ENCODE measurements at places on chromosomes 13 and 19.

- DNase-seq = no peak
These were observed 1.1 kb upstream of the PDE4A start for GRCh38 chr19:10419200-10419645.

DNA sequence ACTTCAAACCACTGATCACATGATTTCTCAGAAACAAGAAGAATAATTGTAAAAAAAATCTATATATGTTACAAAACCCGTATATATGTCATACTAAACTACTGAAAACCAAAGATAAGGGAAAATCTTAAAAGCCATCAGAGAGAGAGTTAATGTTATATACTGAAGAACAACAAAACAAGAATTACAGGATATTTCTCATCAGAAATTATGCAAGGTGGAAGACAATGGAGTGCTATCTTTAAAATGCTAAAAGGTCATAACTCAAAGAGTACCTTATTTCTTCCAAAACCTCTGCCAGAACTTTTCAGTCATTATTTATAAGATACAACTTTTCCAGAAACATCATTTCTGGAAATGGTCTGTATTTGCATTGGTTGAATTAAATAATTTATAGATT, 256.8 kb downstream of the RBM26 start:
- DNase-seq = no peak

GRCh38 chr13:22000191-22000590, 329.3 kb downstream of the FGF9 start:
- DNase-seq = no peak

- no peak for DNase-seq
These were observed 44.3 kb upstream of the ENOX1 start for GRCh38 chr13:43831088-43831487.

DNA sequence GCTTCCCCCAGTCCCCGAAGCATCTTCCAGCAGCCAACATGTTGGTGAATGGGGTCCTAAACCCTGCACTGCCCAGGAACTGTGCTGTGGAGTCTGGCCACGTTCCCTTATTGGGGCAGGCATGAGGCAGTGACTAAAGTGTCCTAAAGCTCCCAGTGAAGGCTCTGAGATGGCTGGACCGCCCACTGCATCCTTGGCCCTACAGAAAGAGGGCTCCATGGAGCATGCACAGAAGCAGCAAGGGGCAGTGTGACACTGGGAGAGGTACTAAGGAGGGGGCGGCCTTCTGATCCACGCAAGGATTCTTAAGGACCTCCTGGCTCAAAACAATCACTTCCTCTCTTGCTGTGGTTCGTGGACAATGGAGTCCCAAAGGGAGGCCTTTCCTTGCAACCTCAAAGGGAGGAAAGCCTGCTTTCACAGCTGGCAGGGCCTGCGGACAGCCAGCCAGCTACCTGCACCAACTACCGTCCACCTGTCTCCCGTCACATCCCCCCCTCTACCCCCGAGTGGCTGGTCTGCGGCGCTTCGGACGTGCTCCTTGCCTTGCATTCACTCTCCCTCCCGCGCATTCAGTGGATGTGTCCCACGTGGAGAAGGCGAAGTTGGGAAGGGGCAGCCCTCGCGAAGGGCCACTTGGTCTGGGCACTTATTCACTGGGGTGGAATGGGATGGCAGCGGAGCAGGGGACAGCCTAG, 63.9 kb upstream of the STARD13 start:
- peak; percentile 46 for DNase-seq

DNA sequence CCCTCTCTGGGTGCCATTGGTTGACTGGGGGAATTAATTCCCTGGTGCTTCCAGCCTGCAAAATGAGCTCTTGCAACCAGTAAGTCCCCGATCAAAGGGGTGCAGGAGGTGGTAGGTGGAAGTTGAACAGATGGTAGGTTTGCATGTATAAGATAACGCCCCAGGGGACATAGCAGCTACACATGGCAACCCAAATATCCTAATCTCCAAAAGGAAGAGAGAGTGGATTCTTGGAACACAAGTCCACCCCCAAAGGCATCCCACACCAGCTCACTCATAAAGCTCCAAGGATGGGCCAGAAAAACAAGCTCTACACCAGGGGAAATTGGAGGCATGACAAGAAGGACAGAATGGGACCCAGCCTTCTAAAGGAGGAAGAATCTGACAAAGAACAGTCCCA, 4.8 kb downstream of the CD209 start:
- no peak for DNase-seq

- DNase-seq = peak; percentile 91
These were observed at the start of gene N4BP2L1 for GRCh38 chr13:32427852-32428580. N4BP2L1 (minus strand) TSS chr13:32428130; CDS start chr13:32428082, 48 bp downstream.

GRCh38 chr19:27774827-27775226, 1438.1 kb downstream of the UQCRFS1 start:
- DNase-seq = no peak

DNA sequence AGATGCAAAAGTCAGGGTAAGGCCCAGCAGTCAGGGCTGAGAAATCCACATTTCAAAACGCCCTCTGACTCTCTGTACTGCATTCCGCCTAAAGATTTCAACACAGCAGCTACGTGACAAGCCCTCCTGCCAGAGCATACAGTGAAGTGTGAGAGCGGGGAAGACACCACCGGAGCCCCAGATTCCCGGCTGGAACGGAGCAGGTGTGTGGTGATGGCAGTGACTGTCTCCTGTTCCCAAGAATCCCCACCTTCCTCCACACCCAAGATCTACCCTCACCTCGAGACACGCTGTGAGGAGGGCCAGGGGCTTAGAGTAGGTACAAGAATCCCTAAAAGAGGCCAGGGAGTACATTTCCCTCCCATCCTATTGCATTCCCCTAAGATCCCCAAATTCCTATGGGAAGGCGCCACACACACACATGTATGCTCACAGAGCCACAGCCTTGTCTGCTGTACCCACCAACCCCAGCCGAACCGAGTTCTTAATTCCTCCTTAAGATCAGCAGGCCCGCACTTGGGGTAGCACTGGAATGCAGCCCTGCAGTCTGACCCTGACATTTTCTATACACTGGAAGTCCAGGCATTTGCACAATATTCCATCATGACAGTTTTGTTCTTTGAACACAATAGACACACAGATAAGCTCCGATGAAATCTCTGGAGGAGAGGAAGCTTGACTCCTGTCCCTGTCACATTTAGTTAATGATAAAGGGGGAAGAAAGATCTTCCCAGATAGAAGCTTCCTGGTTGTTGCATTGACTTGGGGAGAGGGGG, 102.9 kb downstream of the FOXO1 start:
- DNase-seq = no peak

DNA sequence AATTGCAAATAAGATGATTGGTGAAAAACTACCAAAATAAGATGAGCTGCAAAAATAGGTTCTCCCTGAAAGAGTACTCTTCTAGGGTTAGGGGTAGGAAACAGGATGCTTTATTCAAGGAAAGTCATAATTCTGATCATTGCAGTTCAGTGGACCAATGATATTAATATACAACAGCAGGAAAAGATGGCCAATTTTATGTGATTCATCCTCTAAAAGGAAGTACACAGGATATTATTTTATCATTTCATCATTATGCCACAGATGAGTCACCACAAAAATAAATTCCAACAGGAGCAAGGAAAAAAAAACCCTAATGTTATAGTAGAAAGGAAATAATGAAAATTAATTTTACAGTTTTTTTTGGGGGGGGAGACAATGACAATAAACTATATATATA, 205.0 kb downstream of the NALCN start:
- no peak for DNase-seq

GRCh38 chr19:44499559-44499958, 763 bp downstream of the ZNF180 start:
- no peak for DNase-seq

DNA sequence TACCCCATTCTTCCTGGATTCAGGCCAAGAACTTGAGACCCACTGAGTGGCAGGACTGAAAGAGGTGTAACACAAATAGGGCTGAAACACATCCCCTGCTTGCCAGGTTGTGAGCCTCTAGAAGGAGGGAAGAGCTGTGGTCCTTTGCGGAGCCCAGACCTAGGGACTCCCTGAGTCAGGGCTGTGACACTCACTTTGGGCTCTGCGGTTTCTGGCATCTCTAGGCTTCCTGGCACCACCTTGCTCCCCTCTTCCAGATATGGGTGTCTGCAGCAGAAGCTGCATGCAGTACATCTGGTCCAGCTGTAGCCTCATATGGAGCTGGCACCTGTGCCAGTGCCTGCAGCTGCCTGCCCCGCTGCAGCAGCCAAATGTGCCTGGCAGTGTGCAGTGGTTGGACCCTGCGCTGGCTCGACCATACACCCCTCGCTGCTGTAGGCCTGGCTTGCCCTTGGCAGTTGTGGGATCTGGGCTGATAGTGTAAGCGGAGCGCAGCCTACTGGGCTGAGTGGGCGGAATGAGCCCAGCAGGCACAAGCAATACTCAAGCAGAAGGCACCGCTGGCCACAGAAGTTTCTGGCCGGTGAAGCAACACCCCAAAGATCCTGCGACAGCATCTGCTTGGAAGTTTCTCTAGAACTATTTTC, 290.4 kb downstream of the SLITRK6 start:
- no peak for DNase-seq

DNA sequence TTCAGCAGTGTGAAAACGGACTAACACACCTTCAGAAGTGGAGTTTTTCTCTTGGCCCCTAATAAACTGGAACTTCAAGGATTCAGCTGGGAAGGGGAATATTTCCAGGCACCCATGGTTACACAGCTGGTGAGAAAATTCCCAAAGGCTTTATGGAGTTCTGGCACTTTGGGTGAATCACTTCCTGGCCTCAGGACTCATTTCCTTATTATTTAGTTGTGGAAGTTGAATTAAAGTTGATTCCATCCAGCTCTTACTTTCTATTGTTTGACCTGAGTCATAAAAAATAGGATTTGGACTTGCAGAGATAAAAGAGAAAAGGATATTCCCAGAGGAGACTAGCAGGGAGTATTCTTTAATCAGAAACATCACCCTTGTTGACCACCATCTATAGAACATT, 882.1 kb downstream of the UQCRFS1 start:
- no peak for DNase-seq

DNA sequence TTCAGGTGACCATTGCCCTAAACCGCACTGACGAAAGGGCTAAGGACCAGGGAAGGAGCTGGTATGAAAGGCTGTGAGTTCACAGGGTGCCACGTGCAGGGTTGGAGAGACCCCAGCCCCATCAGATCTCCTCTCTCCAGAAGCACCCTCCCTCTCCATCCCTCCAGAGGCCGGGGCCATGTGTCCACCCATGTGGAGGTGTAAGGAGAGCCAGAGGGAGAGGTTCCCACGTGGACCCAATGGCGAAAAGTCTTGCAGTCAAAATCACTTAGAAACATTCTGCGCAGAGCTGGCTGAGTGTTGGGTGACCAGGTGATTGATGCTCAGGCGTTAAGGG, 168.3 kb downstream of the COL4A1 start:
- DNase-seq = no peak

GRCh38 chr13:90485436-90485835, 862.1 kb upstream of the MIR17HG start:
- DNase-seq = no peak

DNA sequence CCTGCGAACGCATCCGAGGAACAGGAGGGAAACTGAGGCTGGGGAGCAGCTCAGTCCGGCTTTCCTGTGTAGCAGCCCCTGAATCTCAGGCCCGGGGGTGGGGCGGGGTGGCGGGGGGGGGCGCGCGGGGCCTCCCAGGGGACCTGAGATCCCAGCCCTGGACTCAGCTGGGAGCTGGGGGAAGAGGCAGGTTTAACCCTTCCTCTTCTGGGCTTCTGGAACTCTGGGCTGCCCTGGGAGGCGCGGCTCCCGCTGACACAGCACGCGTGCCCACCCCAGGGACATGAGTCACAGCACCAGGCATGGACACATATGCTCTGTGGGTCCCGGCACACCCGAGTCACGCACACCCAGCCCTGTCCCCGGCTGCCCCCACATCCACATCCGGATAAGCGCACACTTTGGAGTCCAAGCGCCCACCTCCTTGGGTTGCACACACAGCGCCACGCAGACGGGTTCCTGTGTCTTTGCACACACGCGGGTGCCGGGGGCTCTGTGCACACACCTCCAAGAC, 3.5 kb upstream of the CIRBP start:
- DNase-seq = no peak

DNA sequence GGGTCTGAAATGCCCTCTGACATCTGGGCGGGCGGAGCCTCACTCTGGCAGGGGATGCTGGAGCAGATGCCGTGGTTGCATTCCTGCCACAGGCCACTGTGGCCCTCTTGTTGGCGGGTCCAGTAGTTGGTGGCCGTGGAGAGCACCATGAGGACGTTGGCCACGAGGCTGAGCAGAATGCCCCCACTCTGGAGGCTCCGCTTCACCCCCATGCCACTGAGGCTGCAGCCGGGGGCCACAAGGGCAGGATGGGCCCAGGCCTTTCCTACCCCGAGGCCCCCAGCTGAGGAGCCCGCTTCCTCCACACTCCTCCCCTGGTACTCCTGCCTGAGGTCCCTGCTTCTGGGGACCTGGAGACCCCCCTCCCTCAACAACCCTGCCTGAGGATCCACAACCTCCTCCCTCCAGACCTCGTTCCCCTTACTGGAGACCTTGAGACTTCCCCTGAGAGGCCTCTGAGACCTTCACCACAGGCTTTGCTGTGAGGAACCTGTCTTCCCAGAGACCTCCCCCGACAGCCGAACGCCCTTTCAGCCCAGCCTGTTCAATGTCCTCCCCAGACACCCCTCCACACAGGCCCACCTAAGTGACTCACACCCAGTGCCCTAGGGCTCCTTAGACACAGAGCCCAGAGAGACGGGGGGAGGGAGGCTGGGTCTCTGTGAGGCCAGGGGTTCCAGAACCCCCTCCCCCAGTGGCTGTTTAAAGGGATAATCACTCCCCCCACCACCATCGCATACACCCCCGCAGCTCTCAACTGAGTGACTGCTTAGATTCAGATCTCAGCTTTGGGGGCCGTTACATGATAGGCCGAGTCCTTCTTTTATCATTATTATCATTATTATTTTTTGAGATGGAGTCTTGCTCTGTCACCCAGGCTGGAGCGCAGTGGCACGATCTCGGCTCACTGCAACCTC, at the start of gene CLDND2:
Gene CLDND2 (minus strand): TSS at position 638 of the 917 bp plus-strand sequence. CDS start 426 bp downstream, at position 212.
- no peak for DNase-seq

- peak; percentile 98 for DNase-seq
These were observed 61.7 kb downstream of the SERP2 start for GRCh38 chr13:44435142-44435918.

DNA sequence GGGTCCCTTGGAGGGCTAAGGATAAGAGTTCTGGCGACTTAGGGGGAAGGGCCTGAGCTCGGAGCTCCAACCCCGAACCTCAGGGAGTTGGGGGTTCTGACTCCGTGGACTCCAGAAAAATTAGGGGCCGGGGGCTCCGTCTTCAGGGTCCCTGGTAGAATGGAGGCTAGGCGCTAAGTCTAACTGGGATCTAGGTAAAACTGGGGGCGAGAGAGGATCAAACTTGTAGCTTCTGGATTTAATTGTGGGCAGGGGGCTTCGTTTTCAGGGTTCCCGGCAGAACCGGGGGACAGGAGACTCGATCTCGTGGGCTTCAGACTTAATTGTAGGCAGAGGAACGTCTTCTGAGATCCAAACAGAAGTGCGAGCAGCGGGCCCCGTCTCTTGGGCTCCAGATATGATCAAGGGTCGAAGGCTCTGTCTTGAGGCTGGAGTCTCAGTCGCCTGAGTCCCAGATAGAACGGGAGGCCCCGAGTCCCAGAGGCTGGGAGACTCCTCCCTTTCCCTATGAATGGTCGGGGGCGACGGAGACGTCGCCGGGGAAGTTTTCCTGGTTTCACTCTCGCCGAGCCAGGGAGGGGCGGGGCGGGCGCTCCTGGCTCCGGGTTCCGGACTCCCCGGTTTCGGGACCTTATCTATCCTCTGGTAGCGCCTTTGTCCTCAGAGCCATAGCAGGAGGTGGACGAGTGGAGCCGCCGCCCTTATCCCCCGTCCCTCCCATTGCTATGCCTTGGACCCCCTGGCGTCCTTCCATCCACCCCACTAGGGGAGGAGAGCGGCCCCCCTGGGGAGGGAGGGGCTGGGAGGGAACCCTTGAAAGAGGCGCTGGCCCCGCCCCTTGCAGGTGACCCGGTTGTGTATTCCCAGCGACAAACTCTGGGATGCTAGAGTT, 1.3 kb downstream of the NECTIN2 start:
- DNase-seq = peak; percentile 86

GRCh38 chr19:49157445-49158224, at the start of gene TRPM4:
TRPM4 (plus strand) TSS chr19:49157792; CDS start chr19:49157867, 75 bp downstream.
- DNase-seq = peak; percentile 93

All from body of pancreas (tissue), 4 donors.